ENCODE measurements at places on chromosomes 4 and X. TPM values are rescaled to one million over a fixed set of nuclear protein-coding genes. Genes with fewer than 3 reads are reported as not detected.

Gene NAA11
- total RNA-seq, result not detected

Gene MAOA
- total RNA-seq, result 9.9 TPM

Gene CT45A5
- total RNA-seq, result not detected

Gene NALF2
- total RNA-seq, result 0.69 TPM

Gene SPIN2B
- total RNA-seq, result 7.5 TPM

Gene BRS3
- not detected for total RNA-seq

Gene UGT2A1
- not detected for total RNA-seq

Gene GABRG1
- not detected for total RNA-seq

Gene SATL1
- total RNA-seq, result not detected

Gene SLIT2
- total RNA-seq, result 3.5 TPM

Gene IL13RA2
- 1.5 TPM for total RNA-seq

Gene FBXL5
- total RNA-seq, result 132 TPM

Gene CYLC1
- not detected for total RNA-seq

Data from renal cortical epithelial cell (primary cell).